ENCODE measurements at places on chromosomes 11 and 22.

GRCh38 chr11:93570759-93571413 is 27.7 kb upstream of the SMCO4 start:
- no peak for DNase-seq

- no peak for DNase-seq
Observed at GRCh38 chr22:25111579-25112517, 87.8 kb upstream of the CRYBB3 start.

GRCh38 chr22:23938328-23939016 is 22.5 kb downstream of the GSTT2B start:
- no peak for DNase-seq

- DNase-seq = no peak
Observed at GRCh38 chr11:72744474-72744873, 7.7 kb downstream of the ARAP1 start.

DNA sequence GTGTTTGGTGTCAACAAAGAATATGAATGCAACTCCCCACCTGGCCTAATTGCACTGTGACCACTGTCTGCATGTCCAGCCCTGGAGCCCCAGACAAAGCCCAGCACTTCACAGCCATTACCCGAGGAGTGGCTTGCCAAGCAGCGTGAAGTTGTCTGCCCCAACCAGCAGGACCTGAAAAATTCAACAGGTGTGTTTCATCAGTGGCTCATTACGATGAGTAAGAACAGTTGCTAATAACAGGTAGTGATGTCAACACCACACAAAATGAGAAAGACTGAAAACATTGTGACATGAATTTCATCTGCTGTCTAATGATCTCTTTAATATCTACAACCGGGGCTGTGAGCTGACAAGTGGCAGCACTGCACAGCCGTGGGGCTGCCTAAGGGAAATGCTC is 10.3 kb downstream of the MRPL21 start:
- DNase-seq = no peak

DNA sequence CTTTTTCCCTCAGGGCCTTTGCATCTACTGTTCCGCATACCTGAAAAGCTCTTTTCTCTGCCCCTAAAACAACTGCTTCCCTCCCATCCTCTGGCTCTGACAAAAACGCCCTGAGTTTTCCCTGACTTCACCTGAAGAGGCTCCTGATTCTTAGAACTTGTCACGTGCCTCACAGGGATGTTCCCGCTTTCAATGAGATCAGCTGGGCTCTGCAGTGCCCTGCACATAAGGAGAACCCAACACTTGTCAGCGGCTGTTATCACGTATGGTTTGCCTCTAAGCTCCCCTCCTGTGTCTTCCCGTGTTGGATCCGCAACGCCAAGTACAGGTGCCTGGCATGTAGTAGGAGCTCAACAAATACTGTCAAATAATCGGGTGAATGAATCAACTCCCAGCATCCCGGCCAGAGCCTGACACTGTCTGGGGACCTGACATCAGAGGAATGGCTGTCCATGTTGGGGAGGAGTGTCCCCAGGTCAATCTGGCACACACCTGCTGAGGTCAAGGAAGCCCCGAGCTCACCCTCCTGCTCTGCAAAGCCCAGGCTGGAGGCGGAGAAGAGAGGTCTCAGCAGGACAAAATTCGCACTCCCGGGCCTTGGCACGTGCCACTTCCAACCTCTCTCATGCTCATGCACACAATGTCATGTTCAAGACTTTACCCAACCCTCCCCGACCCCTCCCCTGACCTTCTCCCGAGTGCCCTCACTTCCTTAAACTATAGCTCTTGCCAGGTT is 4.2 kb upstream of the GRK2 start:
- no peak for DNase-seq

GRCh38 chr11:13578514-13579140 is 82.8 kb upstream of the PTH start:
- no peak for DNase-seq

- DNase-seq = peak; percentile 81
Observed at GRCh38 chr11:72814286-72815109, at the start of gene ATG16L2. Gene ATG16L2 (plus strand): TSS chr11:72814411. CDS start chr11:72814446, 35 bp downstream.

DNA sequence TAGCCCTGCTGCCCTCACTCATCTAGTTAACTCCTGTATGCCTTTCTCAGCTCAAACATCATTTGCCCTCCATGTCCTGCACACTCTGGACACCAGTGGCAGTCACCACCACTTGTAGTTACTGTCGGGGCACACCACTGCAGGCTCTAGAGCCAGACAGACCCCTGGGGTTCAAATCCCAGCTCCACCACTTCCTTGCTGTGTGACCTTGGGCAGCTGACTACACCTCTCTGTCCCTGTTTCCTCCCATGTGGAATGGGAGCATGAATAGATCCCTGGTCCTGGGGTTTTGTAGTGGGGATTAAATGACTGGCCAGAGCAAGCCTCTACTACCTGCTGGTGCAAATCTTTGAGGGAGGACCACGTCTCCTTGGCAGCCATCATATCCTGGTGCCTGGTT is 7.8 kb upstream of the IFT27 start:
- DNase-seq = no peak

DNA sequence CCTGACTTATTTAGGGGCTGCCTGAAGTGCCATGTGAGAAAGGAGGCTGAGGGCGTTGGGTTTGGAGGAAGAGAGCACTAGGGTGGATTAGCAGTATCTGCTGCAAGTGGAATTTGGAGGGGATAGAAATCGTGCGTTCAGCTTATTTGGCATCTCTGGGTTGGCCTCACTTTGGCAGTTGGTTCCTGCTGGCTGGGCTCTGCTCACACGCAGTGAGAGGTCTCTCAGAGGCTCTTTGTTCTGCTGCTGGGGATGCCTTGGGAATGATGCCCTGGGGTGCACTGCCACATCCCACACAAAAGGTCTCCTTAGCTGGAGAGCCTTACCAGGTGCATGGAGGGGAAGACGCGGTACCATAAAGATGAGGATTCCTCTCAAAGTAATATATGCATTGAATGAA is 17.7 kb upstream of the MICAL2 start:
- no peak for DNase-seq

DNA sequence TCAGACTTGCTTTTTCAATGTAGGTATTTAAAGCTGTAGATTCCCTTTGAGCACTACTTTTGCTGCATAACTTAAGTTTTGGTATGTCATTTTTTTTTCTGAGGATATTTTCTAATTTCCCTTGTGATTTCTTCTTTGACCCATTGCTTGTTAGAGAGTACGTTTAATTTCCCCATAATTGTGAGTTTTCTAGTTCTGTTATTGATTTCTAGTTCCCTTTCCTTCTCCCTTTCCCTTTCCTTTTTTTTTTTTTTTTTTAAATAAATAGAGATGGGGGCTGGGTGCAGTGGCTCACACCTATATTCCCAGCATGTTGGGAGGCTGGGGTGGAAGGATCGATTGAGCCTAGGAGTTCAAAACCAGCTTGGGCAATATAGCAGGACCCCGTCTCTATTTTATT is 30.8 kb downstream of the UBE2L3 start:
- no peak for DNase-seq

GRCh38 chr22:42717197-42717928 is 3.3 kb downstream of the A4GALT start:
- DNase-seq = no peak

GRCh38 chr11:126282361-126282735 is 545 bp upstream of the TIRAP start:
- DNase-seq = peak; percentile 34

GRCh38 chr11:1276041-1276790 is 33.2 kb downstream of the TOLLIP start:
- no peak for DNase-seq

GRCh38 chr11:69257838-69258658 is 35.9 kb upstream of the MYEOV start:
- no peak for DNase-seq

- DNase-seq = no peak
Observed at GRCh38 chr22:43345761-43346301, 2.7 kb upstream of the SCUBE1 start.

DNA sequence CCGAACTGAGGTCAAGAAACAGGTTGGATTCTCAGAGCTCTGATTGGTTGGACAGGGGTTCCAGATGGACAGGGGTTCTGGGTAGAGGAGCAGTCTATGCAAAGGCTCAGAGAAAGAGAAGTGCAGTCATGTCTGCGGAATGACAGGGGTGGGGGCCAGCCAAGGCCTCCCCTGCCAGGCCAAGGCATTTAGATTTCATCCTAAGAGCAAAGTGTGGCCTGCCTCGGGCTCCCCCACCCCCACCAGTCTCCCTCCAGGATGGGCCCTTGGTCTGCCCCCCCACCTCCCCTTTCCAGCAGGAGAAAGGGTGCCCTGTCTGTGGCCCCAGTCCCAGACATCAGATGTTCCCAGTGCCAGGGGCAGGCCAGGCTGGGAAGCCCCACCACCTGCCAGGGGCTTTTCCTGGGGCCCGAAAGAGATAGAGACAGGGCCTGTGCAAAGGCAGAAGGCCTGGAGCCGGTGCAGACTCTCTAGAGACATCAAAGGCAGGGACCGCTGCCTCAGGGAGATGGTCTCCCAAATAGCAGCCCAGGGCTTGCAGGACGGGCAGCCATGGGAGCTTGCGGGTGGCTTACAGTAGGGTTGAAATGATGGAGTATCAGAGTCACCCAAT is 9.4 kb downstream of the SUSD2 start:
- no peak for DNase-seq

- no peak for DNase-seq
Observed at GRCh38 chr11:102010776-102011494, 36.3 kb upstream of the CFAP300 start.
